ENCODE measurements at places on chromosomes 5 and 9.

GRCh38 chr9:99319048-99319447 is 97.0 kb downstream of the SEC61B start:
- no peak for DNase-seq

- no peak for DNase-seq
These were observed 4.6 kb downstream of the EFNA5 start for GRCh38 chr5:107666051-107666655.

GRCh38 chr9:85163825-85164224 is 494.3 kb downstream of the NTRK2 start:
- DNase-seq = no peak

DNA sequence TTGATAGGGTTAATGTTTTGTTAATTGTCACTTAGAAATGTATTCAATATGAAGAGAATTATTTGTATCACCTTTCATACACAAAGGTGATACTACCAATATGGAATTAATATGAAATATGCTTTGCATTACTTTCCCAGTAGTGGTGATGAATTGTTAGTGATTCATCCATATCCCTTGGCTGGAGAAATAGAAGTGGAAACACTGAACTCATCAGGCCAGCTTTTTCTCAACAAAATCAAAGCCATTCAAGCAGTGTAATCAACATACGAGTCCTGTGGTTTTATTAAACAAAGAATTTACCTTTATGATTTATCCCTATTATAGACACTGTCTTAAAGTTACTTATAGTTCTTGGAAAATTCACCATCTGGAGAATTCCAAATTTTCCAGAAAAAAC is 264.0 kb upstream of the MEF2C start:
- DNase-seq = no peak

GRCh38 chr9:121354141-121354540 is 15.9 kb downstream of the STOM start:
- no peak for DNase-seq

DNA sequence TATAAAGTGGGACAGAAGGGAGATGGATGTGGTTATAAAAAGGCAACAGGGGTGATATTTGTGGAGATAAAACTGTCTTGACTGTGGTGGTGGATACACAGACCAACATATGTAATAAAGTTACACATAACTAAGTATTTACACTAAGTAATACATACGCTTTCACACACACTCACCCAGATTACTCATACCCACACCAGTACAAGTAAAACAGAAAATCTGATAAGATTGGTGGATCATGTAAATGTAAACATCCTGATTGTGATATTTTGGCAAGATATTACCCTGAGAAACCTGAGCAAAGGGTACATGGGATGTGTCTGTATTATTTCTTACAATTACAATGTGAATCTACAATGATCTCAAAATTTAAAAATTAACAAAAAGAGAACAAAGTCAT is 53.3 kb upstream of the SLIT3 start:
- no peak for DNase-seq

GRCh38 chr5:124111886-124112285 is 599.9 kb downstream of the CSNK1G3 start:
- no peak for DNase-seq

GRCh38 chr9:9750719-9751118 is 862.1 kb downstream of the PTPRD start:
- DNase-seq = no peak

DNA sequence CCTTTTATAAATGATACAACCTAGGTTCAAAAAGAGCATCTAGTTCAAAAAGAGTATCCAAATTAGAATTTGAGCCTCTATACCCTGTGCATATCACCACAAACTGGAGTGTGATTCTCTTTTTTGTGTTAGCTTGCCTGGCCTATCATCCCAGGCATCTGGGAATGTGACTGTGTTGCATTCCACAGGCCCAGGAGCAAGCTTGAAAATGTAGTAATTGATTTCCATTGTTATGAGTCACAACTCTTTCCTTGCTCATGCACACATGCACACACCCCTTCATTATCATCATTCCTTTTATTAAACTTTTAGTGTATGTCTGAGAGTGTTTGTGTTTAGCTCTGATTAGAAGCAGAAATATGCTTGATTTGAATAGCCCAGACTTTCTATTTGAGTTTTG is 75.2 kb downstream of the FCHO2 start:
- no peak for DNase-seq

GRCh38 chr5:159133041-159133741 is 33.5 kb upstream of the EBF1 start:
- no peak for DNase-seq

DNA sequence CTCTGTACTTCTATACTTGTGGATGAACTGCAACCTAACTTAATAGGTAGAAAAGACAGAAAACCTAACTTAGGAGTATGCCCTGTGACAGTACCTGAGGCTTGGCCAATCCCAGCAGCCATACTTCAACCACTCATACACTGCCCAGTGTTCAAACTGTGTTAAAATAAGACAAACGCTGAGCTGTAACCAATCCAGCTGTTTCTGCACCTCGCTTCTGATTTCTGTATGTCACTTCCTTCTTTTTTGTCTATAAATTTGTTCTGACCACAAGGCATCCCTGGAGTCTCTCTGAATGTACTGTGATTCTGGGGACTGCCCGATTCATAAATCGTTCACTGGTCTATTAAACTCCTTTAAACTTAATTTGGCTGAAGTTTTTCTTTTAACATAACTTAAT is 41.4 kb downstream of the AUH start:
- DNase-seq = no peak

GRCh38 chr9:78848061-78848460 is 551.1 kb downstream of the PSAT1 start:
- DNase-seq = no peak

DNA sequence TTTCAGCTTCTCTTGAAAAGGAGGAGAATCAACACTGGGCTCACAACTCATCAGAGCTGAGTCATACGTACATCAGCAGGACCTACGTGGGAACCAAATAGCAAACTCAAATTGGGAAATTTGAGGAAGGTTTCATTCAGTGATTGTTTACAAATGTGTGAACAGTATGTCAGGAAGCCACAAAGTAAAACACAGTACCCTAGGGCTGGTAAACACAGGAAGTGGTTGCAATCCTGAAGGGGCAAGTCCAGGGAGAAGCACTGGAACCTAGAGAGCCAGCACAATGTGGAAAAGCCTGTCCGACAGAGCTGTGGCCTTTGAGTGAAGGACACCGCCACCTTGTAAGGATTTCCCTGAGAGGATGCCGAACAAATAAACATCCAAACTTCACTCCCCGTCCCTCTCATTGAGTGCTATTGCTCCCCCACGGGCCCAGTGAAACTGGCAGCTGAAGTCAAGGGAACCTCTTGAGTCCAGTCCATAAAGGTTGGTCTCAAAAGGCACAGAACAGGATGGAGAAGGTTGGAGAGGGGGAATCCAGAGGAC is 26.7 kb upstream of the RICTOR start:
- no peak for DNase-seq

DNA sequence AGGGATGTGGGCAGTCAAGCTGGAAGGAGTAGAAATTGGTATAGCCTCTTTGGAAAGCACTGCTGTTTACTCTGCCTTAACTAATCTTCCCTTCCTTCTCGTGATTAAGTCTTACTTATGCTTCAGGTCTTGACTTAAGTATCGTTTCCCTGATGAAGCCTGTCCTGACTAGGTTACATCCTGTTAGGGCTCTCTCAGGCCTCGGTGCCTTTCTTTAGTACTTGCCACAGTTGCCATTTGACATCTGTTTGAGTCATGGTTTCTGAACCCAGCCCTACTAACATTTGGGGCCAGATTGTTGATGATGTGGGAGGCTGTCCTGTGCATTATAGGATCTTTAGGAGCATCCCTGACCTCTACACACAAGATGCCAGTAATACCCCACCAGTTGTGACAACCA is 94.4 kb downstream of the GAPVD1 start:
- DNase-seq = no peak

- no peak for DNase-seq
These were observed 158.8 kb downstream of the TSSK1B start for GRCh38 chr5:113276001-113276400.

DNA sequence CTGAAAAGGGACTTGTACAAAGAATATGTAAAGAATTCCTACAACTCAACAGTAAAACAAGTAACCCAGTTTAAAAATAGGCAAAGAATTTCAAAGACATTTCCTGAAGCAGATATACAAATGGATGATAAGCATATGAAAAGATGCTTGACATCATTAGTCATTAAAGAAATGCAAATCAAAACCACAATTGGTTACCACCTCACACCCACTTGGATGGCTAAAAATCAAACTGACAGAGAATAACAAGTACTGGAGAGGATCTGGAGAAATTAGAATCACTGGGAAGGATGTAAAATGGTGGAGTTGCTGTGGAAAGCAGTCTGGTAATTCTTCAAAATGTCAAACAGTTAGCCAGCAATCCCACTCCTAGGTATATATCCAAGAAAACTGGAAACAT is 12.5 kb upstream of the FOXE1 start:
- no peak for DNase-seq

GRCh38 chr9:124652615-124653393 is 118.3 kb downstream of the NR6A1 start:
- DNase-seq = no peak

- DNase-seq = peak; percentile 42
These were observed 18.2 kb downstream of the S100Z start for GRCh38 chr5:76867827-76868693.

DNA sequence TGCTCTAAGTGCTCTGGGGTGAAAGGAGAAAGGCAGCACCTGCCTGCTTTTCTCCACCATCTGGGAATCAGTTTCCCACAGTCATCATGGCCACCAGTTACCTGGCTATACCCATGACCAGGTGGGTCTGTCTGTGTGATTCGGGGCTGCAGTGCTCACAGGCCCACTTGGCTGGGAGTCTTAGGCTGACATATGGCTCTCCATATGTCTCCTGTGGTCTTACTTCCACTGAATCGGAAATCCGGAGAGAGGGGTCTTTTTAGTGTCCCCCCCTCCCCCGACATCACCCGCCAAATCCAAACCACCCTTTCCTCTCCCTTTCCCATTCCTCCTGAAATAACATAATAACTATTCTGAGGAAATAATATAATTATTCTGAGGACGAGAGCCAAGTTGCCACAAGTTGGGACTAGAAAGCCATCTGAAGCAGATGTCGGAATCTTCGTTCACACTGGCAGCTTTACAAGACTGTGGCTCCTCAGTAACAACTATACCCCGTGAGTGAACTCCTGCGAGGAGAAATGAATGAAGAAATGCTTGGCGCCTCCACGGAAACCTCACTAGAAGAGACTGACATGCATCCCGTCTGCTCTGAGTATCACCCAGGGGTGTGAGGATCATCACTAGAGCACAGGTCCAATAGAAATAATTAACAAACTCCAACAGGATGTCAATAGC is 143.4 kb downstream of the MYO10 start:
- no peak for DNase-seq

DNA sequence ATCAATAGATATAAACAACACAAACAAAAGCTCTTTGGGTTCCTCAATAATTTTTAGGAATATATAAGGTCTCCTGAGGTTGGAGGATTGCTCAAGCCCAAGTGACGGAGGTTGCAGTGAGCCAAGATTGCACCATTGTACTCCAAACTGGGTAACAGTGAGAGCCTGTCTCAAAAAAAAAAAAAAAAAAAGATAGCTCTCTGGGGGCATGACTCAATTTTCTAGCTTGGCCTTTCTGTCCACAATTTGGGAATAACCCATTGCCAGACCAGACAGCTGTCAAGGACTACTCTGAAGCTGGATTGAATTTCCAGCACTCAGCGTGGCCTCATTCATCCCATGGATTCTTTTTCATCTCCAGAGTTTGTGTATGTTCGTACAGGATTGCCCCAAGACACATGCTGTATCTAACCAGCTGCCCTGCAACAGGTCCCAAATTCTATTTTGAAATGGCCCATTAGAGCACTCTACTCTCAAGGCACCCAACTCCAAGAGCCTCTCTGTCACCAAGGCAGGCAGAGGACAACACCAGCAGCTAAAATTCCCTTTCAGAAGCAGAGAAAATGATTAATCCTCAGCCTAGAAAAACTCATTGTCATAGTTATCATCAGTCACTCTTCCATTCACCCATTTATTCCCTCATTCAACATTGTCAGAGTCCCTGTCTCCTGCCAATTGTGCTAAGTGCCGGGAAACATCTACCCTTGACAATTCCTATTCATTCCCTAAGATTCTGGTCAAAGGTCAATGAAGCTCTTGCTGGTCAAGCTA is 8.7 kb downstream of the FAM193B start:
- DNase-seq = no peak

- no peak for DNase-seq
These were observed 71.2 kb upstream of the CNTLN start for GRCh38 chr9:17063535-17064135.

DNA sequence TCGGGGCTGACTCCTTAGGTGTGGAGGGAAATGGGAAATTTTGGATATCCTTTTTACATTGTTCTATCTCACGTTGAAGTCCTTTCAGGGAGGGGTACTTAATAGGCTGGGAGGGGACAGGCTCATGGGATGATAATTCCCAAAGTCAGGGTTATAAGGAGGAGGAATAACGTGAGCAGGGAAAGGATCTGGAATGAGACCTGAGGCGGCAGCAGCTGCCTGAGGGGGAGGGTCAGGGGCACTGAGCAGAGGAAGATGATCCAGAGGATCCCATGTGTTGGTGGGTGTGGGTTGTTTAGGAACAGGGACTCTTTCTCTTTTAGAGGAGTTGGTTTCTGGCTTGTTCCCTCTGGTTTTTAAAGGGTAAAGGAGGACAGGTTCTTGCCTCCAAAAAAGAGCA is 18.7 kb downstream of the IFT74 start:
- DNase-seq = no peak

- DNase-seq = no peak
These were observed 18.7 kb upstream of the TGFBR1 start for GRCh38 chr9:99085949-99086948.

- DNase-seq = no peak
These were observed 91.1 kb downstream of the IQGAP2 start for GRCh38 chr5:76494201-76494600.

DNA sequence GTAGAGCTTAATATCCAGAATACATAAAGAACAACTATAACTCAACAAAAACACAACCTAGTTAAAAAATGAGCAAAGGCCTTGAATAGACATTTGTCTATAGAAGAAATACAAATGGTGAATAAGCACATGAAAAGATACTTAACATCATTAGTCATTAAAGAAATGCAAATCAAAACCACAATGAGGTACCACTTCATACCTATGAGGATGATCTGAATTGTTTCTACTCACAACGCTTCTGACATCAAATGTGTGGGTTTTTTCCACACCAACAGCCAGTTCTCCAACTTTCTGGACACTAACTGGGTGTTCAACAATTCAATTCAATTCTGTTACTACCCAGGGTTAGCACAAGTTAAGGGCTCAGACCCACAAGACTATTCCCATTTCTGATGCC is 22.0 kb downstream of the SREK1IP1 start:
- DNase-seq = no peak

GRCh38 chr5:151141535-151141934 is 16.0 kb downstream of the ANXA6 start:
- DNase-seq = peak; percentile 46

All from stimulated activated CD8-positive, alpha-beta memory T cell treated with anti-CD3 and anti-CD28 coated beads, Interleukin-2, amount 100 ng/mL, for 48 hours (primary cell).